ENCODE measurements at places on chromosomes 4 and X.

DNA sequence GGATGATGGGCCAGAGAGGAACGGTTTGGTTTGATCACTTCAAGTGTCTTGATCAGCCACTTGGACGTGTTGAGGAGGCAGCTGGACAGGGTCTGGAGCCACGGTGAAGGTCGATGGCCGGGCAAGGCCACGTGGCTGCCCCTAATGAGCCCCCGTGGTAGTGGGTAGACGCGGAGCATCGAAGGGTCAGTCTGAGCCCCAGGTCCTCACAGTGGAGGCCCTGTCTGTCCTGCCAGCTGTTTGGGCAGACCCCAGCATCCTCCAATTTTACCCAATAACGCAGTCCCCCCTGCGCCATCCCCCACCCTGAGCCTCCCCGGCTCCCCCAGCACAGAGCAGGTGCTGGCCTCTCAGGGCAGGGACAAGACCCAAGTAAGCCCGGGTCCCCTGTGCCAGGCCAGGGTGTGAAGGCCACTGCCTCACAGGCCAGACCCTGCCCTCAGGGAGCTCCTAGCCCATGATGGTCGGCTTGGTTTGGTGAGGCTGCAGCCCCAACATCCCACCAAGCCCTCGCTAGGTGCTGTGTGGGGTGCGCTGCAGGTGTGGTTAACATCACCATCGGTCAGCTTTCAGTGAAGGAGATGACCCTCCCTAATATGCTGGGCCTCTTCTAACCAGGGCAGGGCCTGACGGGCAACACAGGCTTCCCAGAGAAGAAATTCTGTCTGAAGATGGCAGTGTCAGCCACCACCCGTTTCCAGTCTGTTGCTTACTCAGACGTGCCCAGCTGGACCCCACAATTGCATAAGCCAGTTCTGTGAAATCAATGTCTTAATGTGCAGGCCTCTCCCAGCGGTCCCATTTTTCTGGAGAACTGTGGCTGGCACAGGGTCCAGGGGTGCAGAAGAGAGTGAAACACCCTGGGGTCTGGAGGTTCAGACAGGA lies 40.5 kb upstream of the NKX1-1 start:
- DNase-seq: no peak

DNA sequence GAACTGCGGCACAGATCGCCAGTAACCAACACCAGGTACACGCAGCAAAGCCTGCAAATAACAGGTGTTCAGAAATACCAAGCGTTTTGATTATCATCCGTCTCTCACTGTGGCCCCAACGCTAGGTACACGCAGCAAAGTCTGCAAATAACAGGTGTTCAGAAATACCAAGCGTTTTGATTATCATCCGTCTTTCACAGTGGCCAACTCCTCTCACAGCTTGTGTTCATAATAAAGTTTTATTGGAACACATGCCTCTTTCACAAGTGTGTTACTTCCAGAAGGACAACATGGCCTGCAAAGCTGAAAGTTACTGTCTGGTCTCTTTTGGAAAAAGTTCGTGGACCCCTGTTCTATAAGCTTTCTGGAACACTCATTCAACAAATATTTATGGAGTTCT lies 153.1 kb downstream of the AFAP1 start:
- no peak for DNase-seq

GRCh38 chr4:182640932-182641331 lies 276.3 kb downstream of the DCTD start:
- no peak for DNase-seq

DNA sequence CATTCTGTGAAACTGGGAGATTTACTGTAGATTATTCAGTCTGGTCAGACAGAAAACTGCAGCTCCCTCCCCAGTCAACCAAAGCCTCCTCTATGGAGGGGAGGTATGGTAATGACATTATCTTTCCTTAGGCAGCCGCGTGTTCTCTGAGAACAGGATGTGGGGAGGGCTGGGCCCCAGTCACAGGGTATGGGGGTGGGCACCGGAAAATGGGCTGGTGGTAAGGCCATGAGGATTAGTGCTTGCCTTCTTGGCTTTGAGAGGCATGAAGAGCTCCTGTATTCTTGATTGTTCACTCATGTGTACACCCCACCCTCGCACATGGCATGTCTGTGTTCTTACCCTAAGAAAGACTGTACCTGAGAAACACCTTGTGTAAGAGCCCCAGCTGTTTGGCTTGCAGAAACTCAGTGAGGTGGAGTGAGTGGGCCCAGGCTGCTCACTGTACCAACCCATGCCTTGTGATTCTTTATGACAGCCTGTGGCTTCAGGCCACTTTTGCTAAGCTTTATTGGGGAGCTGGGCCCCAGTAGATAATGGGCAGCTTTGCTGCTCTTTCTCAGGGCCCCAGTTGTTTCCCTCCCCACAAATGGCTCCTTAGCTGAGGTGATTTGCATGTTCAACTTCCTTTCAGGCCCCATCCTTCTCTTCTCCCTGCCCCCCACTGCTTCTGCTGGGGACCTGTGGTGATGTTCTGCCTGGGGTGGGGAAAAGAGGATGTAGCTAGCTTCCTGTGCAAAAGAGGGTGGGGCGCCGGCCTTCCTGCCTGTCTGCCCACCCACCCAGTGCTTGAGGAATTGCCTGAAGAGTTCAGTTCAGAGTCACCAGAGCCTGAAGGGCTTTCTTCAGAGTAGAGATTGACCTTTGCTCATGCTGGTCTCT lies 30.7 kb downstream of the MSN start:
- DNase-seq: peak; percentile 51

DNA sequence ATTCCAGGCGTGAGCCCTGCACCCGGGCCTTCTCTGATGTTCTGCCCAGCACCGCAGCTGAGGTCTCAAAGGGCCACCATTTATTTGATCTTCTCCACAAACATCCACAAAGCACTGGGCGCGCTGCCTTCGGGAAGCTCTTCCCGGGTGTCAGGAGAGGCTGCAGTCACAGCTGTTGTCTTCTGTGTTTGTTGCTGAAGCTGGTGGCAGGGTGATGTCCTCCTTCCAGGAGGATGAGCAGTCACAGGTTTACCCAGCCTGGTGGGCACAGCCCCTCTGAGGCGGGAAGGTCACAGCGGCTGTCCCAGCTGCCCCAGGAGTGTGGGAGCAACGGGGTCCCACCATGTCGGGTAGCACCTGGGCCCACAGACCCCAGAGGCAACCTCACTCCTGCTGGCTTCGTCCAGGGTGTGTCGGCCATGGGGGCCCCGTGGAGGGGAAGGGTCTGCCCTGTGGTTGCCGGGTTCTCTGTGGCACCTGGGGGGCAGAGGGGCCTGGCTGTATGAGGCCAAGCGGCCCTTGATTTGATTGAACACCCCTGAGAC lies 27.6 kb downstream of the FGFRL1 start:
- DNase-seq: no peak

GRCh38 chrX:108384783-108385182 lies 53.4 kb downstream of the COL4A6 start:
- no peak for DNase-seq
